Body of pancreas (tissue), 4 donors: ENCODE measurements at places on chromosomes 7 and 10.
A peak's percentile ranks its signal among the peaks of the same experiment; 100 is the strongest.

DNA sequence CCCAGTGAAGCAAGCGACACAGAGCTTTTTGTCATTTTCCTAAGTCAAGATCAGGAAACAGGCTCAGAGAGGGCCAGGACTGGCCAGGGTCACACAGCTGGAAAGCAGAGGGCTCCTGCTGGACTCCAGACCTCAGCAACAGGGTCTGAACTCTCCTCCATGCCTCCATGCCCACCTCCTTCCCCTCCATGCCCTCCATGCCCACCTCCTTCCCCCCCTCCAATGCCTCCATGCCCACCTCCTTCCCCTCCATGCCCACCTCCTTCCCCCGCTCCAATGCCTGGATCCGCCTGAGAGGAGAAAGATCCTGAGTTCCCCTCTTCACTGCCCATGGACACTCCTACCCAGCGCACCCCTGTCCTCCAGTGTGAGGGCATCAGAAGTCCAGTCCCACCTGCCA lies 51.3 kb downstream of the OAT start:
- DNase-seq, result no peak

- DNase-seq, result peak; percentile 69
These were observed 83.3 kb downstream of the PAXIP1 start for GRCh38 chr7:154919344-154920225.

- DNase-seq, result no peak
These were observed 3.9 kb upstream of the GPRIN2 start for GRCh38 chr10:46560381-46560780.

- no peak for DNase-seq
These were observed 142.8 kb downstream of the ADK start for GRCh38 chr10:74293686-74294371.

GRCh38 chr10:114917927-114918672 lies 19.9 kb upstream of the TRUB1 start:
- no peak for DNase-seq

DNA sequence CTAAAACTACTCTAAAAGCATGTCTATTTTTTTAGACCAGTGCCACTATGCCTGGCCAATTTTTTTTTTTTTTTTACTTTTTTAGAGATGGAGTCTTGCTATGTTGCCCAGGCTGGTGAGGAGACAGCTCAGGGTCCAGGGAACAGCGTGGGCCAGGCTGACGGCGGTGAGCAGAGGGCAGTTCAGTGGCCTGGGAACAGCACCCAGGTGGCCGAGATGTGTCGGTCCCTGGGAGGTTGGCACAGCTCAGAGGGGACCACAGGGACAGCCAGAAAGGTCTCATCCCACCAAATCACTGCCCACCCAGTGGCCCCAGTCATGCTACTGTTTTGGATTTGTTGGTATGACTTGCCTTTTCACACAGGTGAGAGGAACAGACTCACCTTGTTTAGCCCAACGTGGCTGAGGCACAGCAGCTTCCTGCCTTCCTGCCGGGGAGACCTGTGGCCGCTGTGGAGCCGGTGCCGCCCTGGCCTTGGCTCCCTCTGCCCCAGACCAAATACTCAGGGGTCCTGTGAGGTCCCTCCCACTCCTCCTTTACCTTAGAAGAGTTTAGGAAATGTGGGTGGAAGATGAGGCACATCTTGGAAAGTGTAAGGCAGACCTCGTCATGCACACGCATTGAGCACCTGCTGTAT lies 109.6 kb downstream of the PTPRE start:
- no peak for DNase-seq

DNA sequence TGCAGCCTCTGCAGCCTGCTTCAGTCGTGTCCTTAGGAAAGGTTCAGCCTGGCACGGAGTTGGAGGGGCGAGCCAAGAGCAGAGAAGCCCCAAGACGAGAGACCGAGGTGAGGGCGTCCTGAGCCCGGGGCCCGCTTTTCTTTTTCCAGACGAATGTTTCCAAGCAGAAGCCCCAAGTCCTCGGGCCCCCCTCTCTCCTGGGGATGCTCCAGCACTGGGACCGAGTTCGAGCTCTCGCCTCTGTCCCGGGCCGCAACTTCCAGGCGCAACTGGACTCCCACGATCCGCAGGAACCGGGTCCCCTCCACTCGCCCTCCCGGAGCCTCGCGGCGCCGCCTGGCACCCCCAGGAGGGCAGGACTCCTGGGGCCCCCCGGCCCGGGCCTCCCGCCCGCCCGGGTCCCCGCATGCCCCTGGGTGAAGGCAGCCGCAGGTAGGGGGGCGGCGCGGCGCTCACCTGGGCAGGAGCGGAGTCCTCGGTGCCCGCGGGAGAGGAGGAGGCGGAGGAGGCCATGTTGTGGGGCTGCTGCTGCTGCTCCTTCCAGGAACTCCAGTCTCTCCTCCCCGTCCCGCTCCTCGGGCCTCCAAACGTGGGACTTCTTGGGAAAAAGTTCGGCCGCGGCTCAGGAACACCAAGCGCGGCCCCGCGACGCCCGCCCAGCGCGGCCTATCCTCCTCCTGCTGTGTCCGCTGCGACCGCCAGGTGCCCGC lies 45.3 kb upstream of the CDK1 start:
- peak; percentile 73 for DNase-seq
